ENCODE measurements at places on chromosomes 4 and X.

GRCh38 chr4:86664959-86665358, 70.8 kb downstream of the PTPN13 start:
- no peak for DNase-seq

DNA sequence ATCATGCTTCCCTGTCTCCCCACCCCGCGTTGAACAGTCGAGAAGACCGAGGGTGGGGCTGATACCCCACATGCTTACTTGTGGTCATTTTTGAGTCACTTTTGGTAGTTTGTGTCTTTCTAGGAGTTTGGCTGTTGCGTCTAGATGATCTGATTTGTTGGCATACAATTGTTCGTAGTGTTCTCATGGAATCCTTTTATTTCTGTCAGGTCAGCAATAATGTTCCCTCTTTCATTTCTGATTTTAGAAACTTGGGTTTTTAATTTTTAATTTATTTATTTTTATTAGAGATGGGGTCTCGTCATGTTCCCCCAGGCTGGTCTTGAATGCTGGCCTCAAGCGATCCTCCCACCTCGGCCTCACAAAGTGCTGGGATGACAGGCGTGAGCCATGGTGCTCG, 30.9 kb downstream of the SH3TC1 start:
- no peak for DNase-seq

DNA sequence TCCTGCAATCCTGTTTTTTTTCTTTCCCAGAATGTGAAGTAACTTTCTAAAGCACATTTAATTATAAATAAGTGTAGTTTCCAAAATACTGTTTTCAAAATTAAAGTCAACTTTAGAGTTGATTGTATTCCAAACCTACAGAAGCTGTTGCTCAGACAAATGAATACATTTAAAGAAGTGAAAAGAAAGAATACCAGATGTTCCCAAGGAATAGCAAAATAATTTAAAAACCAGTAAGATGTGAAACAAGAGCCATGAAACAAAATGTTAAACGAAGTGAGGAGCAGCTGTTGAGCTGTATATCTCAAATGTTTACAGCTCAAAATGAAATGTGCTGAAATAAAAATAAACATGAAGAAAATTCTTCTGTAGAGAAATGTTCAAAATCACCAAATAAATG, 627.4 kb upstream of the NDST4 start:
- no peak for DNase-seq

DNA sequence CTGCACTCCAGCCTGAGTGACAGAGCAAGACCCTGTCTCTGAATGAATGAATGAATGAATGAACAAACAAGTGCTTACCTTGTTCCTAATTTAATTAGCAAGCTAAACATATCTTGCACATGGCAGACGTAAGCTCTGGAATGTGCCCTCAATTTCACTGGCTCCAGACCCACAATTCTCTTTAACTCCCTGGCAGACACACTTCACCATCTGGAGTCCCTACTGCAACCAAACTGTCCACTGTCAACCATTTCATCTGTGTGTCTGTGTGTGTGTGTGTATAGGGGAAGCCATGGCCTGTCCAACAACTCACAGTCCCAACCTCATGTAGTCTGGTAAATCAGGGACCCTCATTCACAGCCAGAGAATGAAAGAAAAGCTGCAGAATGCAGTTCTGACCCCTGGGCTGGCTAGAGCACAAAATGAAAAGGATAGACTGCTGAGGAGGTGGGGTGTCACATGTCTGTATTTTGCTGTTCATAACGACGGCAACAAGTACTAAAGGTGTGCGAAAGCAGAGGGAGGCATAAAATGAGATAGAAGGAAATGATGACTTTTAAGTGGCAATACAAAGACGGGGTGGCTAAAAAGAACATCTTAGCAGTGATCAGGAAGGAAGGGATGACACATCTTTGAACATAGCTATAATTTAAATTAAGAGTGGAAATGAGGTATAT, 114.1 kb downstream of the TSPAN5 start:
- DNase-seq, result no peak

- DNase-seq, result no peak
These were observed 126.5 kb upstream of the INTU start for GRCh38 chr4:127506283-127506682.

GRCh38 chr4:23737571-23737970, 152.3 kb downstream of the PPARGC1A start:
- DNase-seq, result no peak

- DNase-seq, result no peak
These were observed 51.8 kb upstream of the DUX4 start for GRCh38 chr4:190121759-190122158.

DNA sequence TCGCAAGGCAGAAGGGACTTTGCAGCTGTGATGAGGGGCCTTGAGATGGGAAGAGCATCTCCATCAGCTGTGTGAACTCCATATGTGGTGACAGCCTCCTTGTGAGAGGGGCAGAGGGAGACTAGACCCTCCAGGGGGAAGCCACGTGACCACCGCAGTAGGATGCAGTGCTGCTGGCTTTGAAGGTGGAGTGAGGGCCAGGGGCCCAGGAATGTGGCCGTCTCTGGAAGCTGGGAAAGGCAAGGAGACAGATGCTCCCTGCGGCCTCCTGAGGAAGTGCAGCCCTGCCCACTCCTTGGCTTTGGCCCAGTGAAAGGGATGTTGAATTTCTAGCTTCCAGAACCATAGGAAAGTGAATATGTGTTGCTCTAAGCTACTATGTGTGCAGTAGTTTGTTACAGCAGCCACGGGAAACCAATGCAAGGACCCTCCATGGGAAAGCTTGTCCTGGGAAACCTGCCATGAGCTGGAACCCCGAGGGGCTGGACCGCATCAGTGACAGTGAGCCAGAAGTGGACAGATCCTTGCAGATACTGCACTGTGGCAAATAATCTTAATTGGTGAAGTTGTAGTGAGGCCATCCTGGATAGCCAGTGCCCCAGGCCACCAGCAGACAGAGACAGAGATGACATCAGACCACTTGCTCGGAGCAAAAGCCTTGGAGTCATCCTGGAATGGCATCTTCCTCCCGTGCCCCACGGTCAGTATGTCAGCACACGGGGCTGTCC, 35.4 kb upstream of the SORCS2 start:
- peak; percentile 49 for DNase-seq

- DNase-seq, result no peak
These were observed 715.8 kb downstream of the CCSER1 start for GRCh38 chr4:90842960-90843359.

DNA sequence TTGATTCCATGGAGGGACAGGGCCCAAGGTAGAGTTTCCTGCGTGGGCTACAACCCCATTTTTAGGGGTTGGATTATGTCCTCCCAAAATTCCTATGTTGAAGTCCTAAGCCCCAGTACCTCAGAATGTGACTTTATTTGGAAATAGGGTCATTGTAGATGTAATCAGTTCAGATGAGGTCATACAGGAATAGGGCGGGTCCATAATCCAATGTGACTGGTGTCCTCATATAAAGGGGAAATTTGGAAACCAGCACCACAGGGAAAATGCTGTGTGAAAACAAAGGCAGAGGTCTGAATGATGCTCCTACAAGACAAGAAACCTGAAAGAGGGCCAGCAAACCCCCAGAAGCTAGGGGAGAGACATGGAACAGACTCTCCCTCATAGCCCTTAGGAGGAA, 31.1 kb upstream of the MAMLD1 start:
- no peak for DNase-seq

DNA sequence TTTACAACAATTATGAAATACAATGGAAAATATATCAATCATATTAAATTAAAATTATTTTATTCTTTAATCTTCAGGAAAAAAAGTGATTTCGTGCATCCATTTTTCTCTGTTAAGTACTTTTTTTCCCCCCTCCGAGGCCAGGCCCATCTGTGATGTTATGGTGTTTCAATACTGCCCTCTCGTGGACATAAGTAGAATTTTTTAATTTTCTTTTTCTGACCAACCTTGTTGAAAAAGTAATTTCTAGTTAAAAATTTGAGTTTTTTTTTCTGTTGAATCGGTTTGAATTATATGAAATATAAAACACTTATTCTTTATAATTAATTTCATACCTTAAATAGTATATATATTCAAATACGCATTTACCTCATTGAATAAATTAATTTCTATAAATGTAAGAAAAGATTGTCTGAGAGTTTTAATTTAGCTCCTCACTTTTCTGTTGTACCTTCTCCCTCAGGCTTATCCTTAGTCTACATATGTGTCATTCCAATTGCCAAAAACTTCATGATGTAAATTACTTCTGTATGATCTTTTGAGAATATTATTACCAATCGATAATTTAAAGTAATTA, 175.8 kb upstream of the TECRL start:
- DNase-seq, result peak; percentile 46

- DNase-seq, result no peak
These were observed 147.5 kb upstream of the TTC29 start for GRCh38 chr4:147093206-147093605.

- no peak for DNase-seq
These were observed 267.4 kb downstream of the IL1RAPL1 start for GRCh38 chrX:28854637-28855036.

DNA sequence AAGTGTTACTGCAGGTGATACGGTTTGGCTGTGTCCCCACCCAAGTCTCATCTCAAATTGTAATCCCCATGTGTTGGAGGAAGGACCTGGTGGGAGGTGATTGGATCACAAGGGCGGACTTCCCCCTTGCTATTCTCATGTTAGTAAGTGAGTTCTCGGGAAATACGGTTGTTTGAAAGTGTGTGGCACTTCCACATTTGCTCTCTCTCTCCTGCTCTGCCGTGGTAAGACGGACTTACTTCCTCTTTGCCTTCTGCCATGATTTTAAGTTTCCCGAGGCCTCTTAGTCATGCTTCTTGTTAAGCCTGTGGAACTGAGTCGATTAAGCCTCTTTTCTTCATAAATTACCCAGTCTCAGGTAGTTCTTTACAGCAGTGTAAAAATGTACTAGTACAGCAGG, 65.2 kb upstream of the SLC7A11 start:
- DNase-seq, result no peak

DNA sequence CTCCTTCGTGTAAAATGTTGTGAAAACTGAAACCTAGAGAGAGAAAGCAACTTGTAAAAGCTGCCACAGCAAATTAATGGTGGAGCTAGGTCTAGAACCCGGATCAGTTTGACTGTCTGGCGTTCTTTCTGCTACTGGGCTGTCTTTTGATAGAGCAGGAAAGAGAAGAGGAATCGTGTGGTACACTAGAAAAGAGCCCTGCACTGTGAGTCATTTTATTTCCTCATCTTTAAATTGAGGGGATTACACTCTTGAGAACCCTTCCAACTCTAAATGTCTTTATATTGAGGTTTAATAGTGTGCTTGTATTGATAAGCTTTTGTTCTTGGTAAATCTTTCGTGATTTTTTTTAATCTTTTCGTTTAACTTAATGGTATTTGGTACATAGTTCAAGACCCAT, 4.3 kb downstream of the WDR44 start:
- DNase-seq, result no peak
